Germinal center (tissue), 1 donor: ENCODE measurements at places on chromosomes 12 and 14.

DNA sequence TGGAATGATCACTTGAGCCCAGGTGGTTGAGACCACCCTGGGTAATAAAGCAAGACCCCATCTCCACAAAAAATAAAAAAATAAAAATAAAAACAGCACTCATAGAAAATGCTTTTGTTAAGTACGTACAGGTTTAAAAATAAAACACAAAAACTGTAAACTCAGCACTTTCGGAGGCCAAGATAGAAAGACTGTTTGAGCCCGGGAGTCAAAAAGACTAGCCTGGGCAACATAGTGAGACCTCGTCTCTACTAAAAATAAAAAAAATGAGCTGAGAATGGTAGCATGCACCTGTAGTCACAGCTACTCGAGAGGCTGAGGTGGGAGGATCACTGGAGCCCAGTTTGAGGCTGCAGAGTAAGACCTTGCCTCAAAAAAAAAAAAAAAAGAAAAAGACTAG is 7.5 kb downstream of the ATP6V1D start:
- no peak for DNase-seq

DNA sequence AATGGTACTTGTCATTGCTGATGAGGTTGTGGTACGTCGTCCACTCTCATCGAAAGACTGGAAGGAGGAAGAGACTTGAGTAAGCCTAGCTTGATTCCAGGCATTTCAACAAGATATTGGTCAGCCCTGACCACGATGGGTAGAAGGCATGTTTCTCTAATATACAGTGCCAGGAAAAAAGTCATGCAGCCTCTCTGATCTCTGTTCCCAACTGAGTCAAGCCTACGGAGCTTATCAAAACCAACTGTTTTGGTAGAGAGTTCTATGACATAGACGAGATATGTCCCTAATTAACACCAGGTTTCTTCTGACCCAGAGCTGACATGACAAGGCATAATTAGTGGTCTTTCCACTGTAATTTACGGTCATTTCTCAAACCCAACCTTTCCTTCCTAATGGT is 58.5 kb downstream of the NIN start:
- DNase-seq, result no peak

DNA sequence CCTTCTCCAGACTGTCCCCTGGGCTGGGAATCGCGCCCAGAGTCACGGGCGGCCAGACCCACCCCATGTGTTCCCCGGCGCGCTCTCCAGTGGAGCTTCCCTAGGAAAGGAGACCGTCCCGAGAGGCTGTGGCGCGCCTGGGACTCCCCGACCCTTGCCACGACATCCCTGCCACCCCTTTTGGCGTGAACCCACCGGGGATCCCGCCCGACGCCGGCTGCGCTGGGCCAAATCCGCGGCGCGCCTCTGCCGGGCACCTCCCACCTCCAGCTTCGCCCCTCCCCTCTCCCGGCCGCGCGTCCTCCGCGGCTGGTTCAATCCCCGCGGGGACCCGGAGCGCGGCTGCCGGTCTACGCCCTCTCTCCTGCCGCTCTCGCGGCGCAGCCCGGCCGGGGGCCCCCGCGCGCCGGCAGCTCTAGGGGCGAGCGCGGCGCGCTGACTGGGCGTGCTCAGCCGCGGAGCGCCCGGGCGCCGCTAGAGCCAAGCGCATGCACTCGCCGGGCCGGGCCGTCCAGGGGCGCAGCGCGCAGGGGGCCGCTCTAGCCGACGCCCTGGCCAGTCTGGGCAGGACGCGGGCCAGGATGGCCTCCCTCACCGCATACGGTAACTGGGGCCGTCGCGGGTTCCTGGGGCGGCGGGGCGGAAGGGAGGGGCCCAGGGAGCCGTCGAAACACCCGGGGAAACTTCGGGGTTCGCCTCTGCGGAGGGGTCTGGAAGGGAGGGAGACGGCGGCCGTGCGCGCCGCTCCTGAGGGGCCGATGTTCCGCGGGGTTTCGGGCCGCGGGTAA is 77.4 kb upstream of the ANO4 start:
- DNase-seq, result peak; percentile 18

GRCh38 chr12:8697120-8697475 is 693 bp upstream of the RIMKLB start:
- peak; percentile 15 for DNase-seq

- no peak for DNase-seq
These were observed 22.7 kb upstream of the BEGAIN start for GRCh38 chr14:100609941-100610391.

DNA sequence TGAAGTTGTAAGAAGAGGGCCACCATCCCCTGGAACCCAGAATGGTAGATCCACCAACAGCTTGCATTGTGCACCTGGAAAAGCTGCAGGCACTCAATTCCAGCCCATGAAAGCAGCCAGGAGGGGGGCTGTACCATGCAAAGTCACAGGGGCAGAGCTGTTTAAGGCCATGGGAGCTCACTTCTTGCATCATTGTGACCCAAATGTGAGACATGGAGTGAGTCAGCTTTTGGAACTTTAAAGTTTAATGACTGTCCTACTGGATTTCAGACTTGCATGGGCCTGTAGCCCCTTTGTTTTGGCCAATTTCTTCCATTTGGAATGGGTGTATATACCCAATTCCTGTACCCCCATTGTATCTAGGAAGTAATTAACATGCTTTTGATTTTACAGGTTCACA is 50.8 kb downstream of the SLC16A7 start:
- DNase-seq, result no peak

- no peak for DNase-seq
These were observed 18.6 kb upstream of the GARIN2 start for GRCh38 chr14:67170660-67171059.

- no peak for DNase-seq
These were observed 81.0 kb downstream of the DUSP16 start for GRCh38 chr12:12481631-12482030.

- no peak for DNase-seq
These were observed 3.3 kb upstream of the KRT75 start for GRCh38 chr12:52437508-52437907.

DNA sequence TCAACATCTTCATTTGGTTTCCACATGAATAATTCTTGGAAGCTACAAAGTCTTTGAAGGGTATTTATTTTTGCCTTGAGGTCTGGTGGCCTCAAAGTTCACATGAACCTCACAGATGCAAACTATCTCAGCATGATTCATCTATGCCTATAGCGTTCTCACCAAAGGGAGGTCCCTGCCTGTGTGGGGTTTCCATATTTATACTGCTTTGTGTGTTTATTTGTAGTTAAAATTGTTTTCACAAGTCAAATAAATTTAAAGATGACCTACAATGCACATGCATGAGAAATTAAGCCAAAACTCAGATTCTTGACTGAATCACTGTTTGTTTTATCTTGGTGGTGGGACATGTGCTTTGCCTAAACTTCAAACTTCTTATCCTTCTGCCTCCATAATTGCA is 176.7 kb downstream of the PPM1H start:
- no peak for DNase-seq

- DNase-seq, result no peak
These were observed 554.3 kb upstream of the MIS18BP1 start for GRCh38 chr14:45807178-45807899.

GRCh38 chr14:105480807-105481801 is 5.6 kb upstream of the CRIP1 start:
- DNase-seq, result peak; percentile 87

DNA sequence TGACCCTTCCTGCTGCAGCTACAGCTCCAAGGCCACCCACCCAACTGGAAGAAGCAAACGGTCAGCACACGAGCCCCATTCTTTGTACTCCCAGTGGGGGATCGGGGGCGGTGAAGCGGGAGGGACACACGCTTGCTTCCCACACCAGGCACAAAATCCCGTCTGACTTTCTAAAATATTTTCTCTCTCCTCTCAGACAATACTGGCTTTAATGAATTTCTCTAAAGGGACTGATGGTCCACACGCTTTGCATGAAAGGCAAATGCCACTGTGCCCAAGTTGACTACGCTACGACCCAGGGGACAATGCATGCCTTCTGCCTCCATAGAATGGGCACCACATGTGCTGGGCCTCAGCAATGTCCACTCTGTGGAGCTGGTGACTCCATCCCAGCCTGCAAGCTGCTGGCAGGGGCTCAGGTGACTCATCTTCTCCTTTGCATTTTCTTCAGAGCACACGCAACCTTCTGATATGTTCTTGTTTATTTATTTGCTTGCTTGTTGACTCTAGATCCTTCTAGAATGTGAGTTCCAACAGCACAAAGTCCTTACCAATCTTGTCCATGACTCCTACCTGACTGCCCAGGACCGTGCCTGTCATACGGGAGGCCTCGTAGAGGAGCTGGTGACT is 15.6 kb downstream of the SYNE3 start:
- no peak for DNase-seq

DNA sequence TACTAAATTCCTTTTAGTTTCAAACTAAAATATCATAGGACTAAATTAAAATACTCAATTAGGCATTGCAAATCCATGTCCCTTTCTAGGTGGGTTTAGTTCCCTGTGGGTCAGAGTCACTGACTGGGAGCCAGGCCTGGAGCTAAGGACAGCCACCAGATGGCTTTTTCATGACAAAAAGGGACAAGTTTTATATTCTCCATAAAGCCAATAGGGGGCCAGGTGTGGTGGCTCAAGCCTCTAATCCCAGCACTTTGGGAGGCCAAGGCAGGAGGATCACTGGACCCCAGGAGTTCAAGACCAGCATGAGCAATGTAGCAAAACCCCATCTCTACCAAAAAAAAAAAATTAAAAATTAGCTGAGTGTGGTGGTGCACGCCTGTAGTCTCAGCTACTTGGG is 35.4 kb upstream of the EIF5 start:
- DNase-seq, result no peak

- DNase-seq, result peak; percentile 80
These were observed 108.9 kb upstream of the PLEKHG7 start for GRCh38 chr12:92593734-92594402.

DNA sequence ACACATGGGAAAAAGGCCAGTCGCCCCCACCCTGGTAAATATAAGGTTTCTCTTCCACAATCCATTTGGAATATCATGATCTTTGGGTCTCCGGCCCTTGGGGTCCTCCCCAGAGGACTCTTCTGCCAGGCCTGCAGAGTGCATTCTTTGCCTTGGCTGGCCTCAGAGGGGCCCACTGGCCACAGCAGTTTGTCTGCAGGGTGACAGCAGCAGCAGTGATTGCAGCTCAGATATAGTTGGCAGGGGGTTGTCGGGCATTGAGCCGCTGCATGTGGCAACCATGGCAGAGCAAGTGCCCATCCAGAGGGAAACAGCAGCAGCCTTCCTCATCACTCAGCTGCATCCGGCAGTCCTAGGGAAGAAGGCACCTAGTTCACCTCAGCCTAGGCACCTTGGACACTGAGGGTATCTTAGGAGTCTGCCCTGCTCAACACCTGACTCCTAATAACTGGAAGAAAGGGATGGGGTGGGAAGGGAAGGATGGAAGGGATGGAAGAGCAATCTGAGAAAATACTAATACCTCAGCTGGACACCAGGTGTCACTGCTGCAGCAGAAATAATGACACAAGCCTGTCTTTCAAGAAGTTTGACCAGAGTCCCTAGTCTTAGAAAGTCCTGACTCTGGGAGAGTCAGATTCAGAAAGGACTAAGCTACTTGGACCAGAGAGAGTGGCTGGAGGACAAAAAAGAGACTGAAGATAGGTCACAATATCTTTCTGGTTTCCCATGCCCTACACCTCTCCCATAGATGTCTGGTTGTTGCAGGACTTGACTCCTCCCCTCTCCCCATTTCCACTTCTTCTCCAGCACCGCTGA is 8.9 kb downstream of the AJUBA start:
- DNase-seq, result peak; percentile 54

DNA sequence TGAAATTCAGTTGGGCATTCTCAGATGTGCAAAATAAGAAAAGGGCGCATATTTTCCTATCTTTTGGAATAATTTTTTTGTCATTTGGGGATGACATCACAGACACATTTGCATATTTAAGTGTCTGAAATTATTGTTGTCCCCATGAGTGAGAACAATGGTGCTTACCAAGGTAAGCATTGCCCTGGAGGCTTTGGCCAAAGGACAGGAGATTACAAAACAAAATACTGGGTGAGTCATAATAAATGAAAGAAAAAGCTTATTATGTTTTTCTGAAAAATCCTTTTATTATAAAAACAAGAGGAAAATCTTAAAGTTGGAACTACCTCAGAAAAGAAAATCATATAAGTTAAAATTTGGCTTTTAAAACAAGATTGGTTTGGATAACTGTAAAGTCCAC is 254.9 kb downstream of the BTG1 start:
- DNase-seq, result no peak

DNA sequence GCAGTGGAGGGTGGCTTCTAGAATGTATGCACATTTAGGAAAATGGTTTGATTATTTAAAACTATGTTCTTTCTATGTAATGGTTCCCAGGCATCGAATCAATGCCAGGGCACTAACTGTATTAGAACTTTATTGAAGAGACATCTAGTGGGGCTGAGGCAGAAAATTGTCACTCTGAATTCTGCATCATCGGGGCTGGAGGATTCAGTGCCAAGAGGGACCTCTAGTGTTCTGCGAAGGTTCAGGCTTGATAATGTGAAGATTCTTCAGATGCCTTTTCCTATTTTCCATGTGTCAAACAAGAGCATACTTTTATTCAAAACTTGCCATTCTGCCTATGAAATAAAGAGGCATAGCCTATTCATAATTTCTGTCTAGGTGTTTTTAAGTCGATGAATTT is 146.3 kb downstream of the CAND1 start:
- DNase-seq, result no peak

DNA sequence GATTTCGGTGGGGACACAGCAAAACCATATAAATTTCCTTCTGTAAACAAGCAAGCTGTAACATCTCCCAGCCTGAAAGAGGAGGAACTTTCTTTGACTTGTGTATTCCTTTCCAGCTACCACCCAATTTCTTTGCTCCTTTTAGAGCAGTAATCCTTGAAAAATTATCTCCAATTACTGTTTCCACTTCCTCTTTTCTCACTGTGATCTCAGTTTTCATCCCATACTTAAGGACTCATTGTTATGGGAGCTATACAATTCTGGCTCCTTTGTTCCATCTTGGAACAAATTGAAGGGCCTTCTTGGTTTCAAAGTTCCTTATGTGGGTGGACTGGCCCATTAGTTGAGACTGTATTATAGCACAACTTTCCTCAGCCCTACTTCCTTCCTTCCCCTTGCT is 152.6 kb downstream of the AKAP6 start:
- DNase-seq, result no peak

DNA sequence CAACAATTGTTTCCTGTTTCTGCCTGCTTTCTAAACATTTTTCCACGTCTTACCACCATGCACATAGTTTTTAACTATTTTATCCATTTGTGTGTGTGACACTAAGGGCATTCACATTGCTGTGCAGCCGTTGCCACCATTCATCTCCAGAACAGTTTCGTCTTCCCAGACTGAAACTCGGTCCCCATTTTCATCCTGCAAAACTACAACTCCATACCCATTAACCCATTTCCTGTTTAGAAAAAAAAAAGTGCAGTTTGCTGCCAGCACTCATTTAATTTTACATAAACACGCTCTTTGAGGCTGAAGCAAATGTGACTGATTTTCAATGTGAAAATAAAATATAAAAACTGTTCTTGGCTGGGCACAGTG is 15.5 kb downstream of the UBC start:
- DNase-seq, result no peak

DNA sequence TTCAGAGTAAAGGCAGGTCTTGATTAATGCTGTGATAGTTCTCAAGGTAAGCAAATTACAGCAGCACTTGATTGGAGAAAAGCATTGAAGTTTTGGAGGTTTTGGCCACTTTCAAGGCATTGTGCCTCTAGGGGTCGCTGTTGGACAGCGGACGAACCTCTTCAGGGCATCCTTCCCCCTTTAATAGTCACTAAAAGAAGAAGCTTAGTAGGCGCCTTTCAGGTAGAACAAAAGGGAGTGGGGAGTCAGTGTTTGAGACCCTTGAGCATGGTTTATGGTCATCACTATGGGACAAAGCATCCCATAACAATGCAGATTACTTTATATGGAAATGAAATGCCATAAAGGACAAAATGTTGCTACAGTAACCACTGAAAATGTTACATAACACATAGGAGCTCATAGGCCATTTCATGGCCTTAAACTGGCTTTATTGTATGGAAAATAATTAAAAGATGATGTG is 199.5 kb upstream of the DCN start:
- peak; percentile 39 for DNase-seq
